ENCODE measurements at places on chromosomes 11 and 22.

- no peak for DNase-seq
These were observed 44.6 kb downstream of the KCNQ1OT1 start for GRCh38 chr11:2655016-2655719.

- DNase-seq = no peak
These were observed 426.8 kb upstream of the CADM1 start for GRCh38 chr11:115930886-115931547.

- DNase-seq = no peak
These were observed 114.3 kb downstream of the CD44 start for GRCh38 chr11:35253237-35253636.

DNA sequence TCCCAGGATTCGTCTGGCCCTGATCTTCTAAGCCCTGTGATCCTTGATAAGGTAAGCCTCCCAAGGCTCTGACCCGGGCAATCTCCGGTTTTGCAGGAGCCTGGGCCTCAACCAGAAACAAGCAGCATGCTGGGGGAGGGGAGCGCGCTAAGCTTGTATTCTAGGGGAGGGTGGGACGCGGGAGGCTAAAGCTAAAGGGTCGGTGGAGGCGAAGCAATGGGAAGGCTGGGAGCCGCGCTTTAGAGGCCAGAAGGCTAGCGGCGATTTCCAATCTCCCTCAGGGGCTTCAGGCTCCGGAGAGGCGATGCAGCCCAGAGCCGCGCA is 753 bp downstream of the PTPN5 start:
- no peak for DNase-seq

GRCh38 chr11:34653851-34654482 is 33.1 kb downstream of the EHF start:
- DNase-seq = peak; percentile 98

All from NCI-H526 treated with DMSO at 0.1 percent for 48 hours (cell line).